ENCODE measurements at places on chromosomes 3 and 15. TPM values are rescaled to one million over a fixed set of nuclear protein-coding genes. Genes with fewer than 3 reads are reported as not detected.

The CHST14 gene
- total RNA-seq = 16.9 TPM

The ARL8B gene
- 70.7 TPM for total RNA-seq

The SPSB4 gene
- total RNA-seq = 0.20 TPM

The CAND2 gene
- 0.40 TPM for total RNA-seq

The C3orf85 gene
- not detected for total RNA-seq

The PAQR5 gene
- 110 TPM for total RNA-seq

The LYSMD2 gene
- 20.4 TPM for total RNA-seq

The LDHAL6B gene
- total RNA-seq = not detected

The COL6A5 gene
- total RNA-seq = not detected

The RTP3 gene
- total RNA-seq = not detected

The GNAT1 gene
- total RNA-seq = not detected

The GABRG3 gene
- 0.31 TPM for total RNA-seq

The BCL6 gene
- total RNA-seq = 7.2 TPM

The PLCD1 gene
- 4.4 TPM for total RNA-seq

Measured in A549 treated with RU486 at 1 μM for 4 hours (cell line).